ENCODE measurements at places on chromosomes 16 and 17.

DNA sequence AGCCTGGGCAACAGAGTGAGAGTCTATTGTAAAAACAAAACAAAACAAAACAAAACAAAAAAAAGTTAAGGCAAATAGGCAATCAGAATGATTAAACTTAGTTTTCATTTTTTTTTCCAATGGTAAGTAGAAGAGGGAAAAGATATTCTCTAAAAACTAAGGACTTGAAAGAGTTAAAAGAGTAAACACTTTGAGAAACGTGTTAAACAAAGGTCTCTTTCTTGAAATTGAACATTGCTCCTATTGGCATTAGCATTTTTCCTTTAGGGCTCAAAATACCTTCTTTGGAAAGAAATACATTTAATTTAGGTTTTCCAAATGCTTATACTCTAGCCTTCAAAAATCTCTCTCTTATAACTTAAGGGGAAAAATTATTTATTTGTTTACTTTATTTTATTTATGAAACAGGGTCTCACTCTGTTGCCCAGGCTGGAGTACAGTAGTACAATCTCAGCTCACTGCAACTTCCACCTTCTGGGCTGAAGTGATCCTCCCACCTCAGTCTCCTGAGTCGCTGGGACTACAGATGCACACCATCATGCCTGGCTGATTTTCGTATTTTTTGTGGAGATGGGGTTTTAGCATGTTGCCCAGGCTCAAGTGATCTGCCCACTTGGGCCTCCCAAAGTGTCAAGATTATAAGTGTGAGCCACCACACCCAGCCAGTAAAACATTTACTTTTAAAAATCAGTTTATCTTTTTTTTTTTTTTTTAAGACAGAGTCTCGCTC, 44.7 kb upstream of the VPS4A start:
- no peak for DNase-seq

DNA sequence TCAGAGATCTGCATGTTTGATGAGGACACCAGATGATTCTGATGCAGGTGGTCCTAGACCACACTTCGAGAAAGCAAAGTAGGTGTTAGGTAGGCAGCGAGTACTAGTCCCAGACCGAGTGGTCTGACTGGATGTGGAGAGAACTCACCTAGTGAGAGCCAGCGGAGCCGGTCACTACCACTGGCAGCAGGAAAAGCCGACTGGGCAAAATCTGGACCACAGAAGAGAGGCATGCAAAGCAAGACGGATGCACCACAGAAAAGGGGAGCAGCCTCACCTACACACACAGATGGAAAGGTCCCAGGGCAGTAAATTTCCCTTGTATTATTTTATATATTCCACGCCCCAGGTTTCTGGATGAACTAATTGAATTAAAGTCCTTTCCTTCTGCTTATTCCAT, 13.5 kb downstream of the COX10 start:
- DNase-seq: no peak

GRCh38 chr17:75783803-75784472, 668 bp upstream of the UNK start:
- DNase-seq: no peak

GRCh38 chr16:89564476-89565255, 4.2 kb downstream of the RPL13 start:
- DNase-seq: no peak

DNA sequence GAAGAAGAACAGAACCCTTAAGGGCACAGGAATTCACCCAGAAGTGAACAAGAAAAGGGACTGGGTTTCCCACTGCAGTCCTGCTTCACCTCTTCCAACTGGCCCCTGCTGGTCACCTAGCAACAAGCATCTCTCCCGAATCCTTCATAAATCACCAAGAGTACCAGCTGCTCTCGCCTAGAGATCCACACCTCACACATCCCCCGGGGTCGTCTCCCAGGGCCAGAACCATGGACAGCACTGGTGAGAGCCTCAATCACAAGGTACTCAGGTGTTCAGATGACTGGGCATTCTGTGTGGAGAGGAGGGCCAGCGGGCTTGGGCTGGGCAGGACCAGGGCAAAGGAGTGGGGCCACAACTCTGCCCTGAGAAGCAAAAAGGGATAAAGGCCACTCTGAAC, 65.9 kb downstream of the CCT6B start:
- no peak for DNase-seq

DNA sequence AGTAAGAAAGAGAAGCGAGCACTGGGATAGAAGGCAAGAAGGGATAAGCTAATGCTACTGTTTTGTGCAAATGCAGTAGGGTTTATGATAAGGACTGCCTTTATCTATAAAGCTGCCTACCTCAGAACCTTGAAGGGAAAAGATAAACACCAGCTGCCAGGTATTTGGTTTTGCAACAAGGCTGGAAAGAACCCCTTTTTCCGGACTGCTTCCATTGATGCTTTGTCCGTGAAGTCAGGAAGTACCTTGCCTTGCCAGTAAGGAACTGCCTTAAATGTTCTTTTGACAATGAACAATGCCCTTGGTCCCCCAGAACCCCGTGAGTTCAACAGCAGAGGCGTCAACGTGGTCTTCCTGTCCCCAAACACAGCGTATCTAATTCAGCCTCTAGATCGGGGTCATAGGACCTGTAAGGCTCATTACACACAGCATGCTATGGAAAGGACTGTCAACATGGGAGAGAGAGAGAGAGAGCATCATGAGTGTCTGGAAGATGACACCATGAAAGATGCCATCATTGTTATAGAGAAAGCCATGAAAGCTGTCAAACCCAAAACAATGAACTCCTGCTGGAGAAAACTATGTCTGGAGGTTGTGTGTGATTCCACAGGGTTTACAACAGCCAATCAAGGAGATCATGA, 113.4 kb downstream of the ANKRD11 start:
- no peak for DNase-seq

DNA sequence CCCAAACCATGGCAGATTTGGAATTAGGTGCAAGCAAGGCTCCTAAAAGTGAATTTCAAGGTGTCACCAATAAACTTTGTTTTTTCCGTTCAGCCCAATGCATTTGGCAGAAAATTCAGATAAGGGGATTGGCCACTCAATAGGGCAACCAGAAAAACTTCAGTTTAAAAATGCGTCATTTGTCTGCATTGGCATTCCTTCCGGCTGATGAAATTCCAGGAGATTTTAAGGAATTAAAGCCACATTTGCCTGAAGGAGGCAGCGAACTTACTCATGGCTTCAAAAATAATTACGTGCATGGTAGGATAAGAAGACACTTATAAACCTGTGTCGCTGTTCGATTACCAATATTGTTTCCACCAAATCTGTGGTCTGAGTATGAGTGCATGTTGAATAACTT, 151.9 kb downstream of the SALL1 start:
- no peak for DNase-seq

- no peak for DNase-seq
These were observed 2.4 kb downstream of the THRA start for GRCh38 chr17:40064971-40065768.

DNA sequence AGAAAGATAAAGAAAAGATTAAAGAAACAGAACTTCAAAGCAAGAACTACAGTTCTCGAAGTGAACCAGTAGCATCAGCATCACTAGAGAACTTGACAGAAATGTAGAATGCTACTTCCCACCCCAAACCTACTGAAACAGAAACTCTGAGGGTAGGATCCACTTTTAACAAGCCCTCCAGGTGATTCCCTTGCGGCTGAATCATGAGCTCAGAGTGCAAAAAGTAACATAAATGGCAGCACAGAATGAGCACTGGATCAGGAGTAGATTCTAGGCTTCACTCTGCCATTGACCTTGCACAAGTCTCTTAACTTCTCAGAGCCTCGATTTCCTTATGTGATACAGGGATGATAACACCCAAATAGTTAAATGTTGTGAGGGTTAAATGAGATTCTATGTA, 5.8 kb downstream of the TOM1L2 start:
- DNase-seq: no peak

DNA sequence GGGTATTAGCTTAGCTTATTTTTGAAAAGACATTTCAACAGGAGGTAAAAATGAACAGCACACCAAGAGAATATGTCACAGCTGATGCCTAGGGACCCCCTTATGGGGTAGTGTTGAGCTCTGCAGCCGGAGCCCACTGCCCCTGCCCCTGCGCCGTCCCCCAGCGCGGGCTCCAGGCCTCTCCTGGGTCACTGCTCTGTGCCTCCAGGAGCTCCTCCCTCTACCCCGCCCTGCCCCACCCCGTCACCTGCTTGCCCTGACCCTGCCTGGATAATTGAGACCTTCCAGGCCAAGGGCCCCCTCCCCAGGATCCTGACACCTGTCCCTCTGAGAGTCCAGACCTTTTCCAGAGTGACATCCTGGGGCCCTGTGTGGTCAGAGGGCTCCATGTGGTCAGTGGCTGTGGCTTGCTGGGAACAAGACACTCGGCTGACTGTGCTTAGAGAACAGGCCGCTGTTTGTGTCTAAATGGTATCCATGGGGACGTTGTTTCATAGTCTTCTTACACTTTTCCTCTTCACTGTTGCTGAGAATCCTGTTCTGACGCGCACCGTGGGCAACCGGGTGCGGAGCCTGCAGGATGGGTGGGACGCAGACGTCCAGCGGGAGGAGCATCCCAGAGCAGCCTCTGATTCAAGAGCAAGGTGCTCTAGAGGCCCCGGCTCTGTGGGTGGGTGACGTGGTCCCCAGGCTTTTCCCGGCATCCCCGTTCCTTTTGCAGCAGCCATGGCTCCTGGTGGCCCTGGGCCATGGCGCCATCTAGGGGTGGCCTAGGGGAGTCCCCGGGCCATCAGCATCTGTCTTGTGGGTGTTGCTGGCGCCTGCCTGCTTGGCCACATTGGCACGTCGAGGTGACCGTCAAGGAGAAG, 20.0 kb upstream of the WFIKKN1 start:
- DNase-seq: peak; percentile 65

- peak; percentile 14 for DNase-seq
These were observed 432.7 kb upstream of the ASIC2 start for GRCh38 chr17:33725675-33726271.

GRCh38 chr17:42700586-42701289, 18.4 kb downstream of the CNTNAP1 start:
- no peak for DNase-seq

DNA sequence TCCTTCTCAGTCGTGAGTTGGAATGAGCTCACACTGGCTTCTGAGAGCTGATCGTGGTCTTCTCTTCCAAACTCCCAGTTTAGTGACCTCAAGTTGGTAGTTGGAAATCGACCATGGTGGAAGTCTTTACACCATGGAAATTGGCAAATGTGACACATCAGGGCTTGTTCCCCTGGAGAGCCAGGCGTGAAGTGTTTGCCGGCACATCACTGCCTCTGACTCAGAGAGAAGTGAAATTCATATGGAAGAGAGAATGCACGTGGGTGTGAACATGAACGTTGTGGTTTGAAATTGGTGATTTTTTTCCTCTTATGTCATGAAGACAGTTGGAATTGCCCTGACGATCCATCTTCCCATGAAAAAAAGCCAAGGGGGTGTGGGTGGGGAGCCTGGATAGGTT, 47.4 kb downstream of the AXIN2 start:
- no peak for DNase-seq

GRCh38 chr16:68447653-68448359, 502 bp downstream of the SMPD3 start:
- no peak for DNase-seq

- DNase-seq: no peak
These were observed 3.4 kb downstream of the PPP1R9B start for GRCh38 chr17:50146927-50147665.

GRCh38 chr16:10015397-10015796, 166.8 kb downstream of the GRIN2A start:
- DNase-seq: no peak

GRCh38 chr17:68903286-68903685, 51.9 kb downstream of the ABCA8 start:
- no peak for DNase-seq

GRCh38 chr17:64938925-64939474, 19.7 kb upstream of the LRRC37A3 start:
- DNase-seq: peak; percentile 37

- no peak for DNase-seq
These were observed 30.8 kb upstream of the RBBP6 start for GRCh38 chr16:24508614-24509013.

GRCh38 chr16:51875834-51876600, 670.9 kb downstream of the TOX3 start:
- DNase-seq: no peak

DNA sequence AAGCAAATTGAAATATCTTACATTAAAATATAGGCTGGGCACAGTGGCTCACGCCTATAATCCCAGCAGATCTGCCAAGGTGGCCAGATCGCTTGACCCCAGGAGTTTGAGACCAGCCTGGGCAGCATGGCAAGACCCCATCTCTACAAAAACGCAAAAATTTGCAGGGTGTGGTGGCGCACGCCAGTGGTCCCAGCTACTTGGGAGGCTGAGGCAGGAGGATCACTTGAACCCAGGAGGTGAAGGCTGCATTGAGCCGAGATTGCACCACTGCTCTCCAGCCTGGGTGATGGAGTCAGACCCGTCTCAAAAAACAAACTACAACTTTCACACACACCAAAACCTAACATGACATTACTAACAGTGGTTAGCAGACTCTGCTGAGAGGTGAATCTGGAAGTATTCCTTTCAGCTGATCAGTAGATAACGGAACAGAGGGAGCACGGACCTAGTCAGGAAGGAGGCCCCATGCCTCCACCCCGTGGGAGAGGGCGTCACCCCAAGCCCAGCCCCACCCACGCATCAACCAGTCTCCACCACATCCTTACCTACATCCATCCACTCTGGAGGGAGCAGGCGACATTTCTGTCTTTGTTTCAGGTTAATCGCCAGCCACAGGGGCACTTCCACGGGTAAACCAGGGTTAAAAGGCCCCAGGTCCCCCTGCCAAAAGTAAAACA, 1.7 kb downstream of the GINS2 start:
- no peak for DNase-seq

- DNase-seq: no peak
These were observed 3.1 kb upstream of the KRT36 start for GRCh38 chr17:41492771-41493170.

Measured in CD4-positive, alpha-beta T cell treated with Interferon alpha-2 for 1 hour (primary cell).